ENCODE measurements at places on chromosomes 11 and 22.

DNA sequence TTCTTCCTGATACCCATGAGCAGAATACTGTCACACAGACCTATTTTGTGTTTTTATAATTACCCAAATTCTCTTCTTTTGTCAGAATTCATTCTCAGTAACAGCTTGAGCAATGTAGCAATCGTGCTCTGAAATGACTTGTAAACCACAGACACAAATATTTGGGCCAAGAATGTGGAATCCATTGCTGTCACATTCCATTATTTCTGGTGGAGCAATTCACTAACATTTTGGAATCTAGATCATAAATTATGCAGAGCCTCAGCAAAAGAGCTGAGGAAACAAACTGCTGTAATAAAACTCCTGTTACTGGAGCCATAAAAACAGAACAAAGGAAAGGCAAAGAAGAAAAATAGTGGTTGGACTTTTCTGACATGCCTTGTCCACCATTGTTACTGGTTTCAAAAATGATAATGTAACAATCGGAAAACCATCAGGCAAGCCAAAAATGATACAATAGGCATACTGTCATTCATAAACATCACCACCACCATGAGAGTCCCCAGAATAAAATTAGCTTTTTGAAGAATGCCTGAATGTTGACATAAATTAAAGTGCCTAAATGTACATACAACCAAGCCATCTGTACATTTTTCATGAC is 223.4 kb upstream of the PITPNB start:
- DNase-seq, result no peak

DNA sequence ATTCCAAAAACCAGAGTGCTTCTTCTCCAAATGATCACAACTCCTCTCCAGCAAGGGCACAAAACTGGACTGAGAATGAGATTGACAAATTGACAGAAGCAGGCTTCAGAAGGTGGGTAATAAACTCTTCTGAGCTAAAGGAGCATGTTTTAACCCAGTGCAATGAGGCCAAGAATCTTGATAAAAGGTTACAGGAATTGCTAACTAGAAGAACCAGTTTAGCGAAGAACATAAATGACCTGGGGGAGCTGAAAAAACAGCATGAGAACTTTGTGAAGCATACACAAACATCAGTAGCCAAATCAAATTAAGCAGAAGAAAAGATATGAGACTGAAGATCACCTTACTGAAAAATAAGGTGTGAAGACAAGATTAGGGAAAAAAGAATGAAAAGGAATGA is 15.5 kb downstream of the OR52M1 start:
- no peak for DNase-seq

DNA sequence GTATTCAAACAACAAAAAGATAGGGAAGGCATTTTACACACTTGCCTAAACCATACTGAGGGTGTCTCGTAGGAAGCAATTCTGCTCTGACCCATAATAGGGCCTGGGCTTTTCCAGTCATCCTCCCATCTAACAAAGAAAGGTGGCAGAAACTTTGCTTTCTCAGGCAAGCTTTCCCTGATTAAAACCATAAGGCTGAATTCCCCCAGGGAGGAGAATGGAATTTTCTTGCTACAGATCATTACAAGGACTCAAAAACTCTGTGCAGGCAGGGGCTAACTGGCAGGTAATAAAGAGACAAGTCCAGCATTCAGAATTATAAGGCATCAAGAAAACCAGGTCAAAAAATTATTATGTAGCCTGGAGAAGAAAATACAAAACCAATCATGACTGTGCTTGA is 90.4 kb downstream of the RBFOX2 start:
- no peak for DNase-seq

DNA sequence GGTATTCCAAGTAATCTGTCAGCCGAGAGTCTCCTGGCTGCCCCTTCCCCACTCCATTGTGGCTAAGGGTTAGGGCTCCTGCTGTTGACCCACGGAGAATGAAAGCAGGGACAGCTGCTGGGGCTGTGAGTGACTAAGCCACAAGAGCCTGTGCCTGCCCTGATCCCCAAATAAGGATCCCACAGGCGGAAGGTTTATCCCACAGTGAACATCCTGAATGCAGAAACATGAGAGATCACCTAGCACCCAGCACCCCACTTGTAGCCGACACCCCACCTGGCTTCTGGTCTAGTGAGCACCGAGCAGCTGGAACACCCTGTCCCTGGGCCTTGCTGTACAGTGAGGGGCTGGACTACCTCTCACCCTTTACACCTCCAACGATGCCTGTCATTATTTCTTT is 117.7 kb upstream of the LMO1 start:
- no peak for DNase-seq

- DNase-seq, result no peak
These were observed 35.9 kb downstream of the MYO18B start for GRCh38 chr22:25777870-25778269.

DNA sequence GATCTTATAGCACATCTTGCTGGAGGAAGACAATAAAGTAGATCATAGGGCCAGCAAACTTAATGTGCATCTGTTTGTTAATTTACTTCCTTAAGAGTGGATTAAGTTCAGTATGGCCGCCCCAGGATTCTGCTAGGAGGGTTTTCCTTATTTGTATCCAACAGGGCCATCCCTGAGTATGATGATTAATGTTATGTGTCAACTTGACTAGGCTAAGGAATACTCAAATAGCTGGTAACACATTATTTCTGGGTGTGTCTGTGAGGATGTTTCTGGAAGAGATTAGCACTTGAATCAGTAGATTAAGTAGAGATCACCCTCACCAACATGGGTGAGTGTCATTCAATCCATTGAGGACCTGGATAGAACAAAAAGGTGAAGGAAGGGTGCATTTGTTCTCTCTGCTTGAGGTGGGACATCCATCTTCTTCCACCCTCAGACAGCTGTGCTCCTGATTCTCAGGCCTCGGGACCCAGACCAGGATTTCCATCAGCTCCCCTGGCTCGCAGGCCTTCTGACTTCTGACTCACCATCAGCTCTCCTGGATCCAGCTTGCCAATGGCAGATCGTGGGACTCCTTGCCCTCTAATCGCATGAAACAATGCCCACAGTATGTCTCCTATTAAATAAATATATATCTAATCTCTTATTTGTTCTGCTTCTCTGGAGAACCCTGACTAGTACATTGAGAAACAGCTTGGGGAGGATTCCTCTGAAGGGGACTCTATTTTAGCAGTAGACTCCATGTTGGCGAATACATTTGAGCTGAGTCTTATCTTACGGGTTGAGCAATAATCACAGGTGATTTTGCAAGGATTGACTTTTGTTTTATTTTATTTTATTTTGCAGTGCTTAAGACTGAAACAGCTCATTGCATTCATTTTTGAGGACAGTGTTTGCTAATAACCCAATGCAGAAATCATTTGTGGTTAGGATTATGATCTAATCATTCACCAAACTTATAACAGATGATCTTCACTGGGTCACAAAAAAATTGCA is 9.0 kb upstream of the ZBTB44 start:
- DNase-seq, result no peak

DNA sequence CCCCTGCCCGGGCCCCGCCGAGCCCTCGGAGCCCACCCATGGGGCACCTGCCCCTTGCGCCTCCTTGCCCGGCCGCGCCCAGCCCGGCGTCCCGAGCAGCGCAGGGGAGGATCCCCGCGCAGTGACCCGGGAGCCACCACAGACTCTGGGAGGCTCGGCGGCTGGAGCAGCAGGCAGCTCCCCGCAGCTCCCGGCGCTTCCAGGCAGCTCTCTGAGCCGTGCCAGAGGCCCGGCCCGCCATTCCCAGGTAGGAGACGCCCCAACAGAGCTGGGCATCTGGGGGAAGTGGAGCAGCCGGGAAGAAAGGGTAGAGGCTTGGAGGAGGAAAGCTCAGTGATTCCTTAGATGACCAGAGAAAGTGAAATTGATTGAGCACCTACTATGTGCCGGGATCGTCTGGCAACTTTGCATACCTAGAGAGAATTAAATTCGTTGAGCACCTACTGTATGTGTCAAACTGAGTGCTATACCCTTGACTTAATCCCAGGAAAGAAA is 670 bp downstream of the RASD2 start:
- no peak for DNase-seq

DNA sequence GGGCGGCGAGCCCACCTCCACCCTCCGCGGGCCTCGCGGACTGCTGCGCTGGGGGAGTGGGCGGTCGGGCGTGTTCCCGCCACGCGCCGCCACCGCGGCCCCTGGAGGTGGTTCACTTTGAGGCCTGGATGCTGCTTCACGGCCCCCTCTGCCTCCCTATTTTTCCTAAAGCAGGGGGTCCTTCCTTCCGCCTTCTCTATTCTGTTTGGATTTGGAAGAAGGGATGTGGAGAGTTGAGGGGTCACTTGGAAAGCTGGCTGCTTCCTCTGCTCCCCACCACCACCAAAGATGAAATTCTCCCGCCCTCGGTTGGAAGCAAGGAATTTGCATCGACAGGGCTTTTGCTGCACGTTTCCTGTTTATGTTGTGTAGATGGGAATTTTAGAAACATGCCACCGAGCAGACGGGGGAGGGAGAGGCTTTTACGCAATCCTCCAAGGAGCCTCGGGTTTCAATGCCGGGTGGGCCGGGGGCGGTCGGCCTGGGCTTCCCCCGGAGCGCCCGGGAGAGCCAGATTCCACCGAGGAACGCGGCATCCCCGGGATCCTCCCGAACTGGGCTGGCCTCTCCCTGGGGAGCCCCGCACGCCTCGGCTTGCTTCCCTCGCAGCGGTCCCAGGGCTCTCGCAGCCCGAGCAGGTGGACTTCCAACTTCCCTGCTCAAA is 403 bp upstream of the SBF2 start:
- no peak for DNase-seq

DNA sequence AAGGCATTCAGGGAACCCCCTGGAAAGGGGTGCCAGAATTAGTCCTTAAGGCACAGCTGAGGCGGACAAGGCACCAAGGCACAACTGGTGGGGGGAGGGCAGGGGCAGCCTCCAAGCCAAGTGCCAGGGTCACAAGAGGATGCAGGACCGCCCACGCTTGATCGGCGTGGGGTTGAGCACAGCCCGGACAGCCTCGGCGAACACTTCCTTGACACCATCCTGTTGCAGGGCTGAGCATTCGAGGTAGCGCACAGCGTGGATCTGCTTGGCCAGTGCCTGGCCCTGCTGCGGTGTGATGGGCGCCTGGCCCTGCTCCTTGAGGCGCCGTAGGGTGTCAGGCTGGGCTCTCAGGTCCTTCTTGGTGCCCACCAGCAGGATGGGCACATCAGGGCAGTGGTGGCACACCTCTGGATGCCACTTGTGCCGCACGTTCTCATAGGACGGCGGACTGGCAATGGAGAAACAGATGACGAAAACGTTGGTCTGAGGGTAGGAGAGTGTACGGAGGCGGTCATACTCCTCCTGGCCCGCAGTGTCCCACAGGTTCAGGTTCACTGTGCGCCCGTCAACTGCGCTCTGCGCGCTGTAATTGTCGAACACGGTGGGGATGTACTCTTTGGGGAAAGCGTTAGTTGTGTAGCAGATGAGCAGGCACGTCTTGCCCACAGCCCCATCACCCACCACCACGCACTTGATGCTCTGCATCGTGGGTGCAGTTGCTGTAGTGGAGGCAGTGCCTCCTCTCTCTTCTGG is 13.1 kb downstream of the RHOG start:
- DNase-seq, result no peak

GRCh38 chr22:23137905-23138561 is 3.8 kb downstream of the RSPH14 start:
- peak; percentile 17 for DNase-seq

GRCh38 chr11:64409278-64409677 is 50.3 kb downstream of the RPS6KA4 start:
- DNase-seq, result no peak

DNA sequence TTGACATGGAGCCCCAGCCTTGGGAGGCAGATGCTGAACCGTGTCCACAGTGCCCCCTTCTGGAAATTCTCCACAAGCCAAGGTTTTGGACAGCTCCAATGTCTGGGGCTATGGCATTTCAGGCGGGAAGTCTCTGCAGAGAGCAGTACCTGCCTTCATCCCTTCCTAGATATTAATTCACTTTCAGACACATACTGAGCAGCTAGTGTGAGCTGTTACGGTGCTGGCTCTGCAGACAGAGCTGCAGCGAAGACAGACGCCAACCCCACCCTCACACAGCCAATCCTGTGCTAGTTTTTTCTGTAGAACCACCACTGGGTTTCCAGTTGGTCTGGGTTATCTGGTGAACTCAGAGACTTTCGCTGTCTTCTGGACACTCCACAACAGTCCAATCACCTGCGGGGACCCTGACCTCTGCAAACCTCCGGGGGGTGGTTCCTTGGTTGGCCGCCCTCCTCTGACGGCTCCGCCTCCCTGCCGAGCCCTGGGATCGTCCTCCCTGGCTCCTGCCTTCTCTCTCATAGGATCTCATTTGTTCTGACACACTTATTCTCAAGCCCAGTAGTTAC is 9.1 kb downstream of the LMF2 start:
- DNase-seq, result peak; percentile 39

DNA sequence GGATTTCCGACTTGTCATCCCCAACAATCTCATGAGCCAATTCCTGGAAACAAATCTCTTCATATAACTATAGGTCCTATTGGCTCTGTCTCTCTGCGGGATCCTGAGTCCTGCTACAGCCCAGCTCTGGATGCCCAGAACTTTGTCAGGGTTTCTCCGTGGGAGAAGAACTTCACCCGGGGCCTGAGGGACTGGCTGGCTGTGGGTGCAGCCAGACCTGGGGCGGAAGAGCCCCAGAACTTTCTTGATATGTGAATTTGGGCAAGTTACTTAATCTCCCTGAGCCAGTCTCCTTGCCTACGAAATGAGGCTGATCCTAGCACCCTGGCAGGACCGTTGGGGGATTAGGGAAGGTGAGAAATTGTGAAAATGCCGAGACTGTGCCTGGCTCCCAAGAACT is 6.6 kb upstream of the TRIM29 start:
- DNase-seq, result no peak

- no peak for DNase-seq
These were observed 16.7 kb downstream of the ABTB2 start for GRCh38 chr11:34341096-34341495.

- DNase-seq, result no peak
These were observed 12.5 kb downstream of the DDX25 start for GRCh38 chr11:125916683-125917347.

- DNase-seq, result no peak
These were observed 93.2 kb upstream of the FAT3 start for GRCh38 chr11:92131289-92131865.

DNA sequence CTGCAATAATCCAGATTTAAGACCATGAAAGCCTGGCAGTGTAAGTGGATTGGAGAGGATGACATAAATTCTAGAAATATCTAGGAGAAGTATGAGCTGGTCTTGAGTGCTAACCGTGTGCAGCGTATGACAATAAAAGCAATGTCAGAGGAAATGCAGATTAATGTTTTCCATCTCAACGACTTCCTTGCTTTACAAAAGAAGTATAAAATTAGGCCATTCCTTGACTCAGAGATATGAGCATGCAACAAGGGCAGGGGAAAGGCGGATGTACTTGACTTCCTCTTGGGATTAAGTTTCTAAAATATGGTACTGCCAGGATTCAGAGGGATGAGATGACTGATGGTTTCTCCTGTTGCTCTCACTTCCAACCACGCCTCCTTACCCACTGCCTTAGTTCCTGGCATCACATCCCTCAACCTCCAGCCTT is 32.3 kb downstream of the ADAMTS15 start:
- no peak for DNase-seq

DNA sequence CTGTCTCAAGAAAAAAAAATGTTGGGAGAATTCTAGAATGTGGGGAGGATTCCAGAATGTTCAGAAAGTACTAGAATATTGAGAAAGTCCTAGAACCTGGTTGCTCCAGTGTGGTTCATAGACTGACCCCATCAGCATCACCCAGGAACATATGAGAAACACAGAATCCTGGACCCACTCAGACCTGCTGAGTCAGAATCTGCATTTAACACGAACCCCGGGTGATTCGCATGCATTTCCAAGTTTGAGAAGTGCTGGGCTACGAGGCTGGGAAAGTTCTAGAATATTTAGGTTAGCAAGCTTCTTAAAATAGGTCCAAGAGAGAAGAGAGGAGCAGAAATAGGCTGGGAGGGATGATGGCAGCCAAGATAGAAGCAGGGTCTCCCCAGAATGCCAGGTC is 6.4 kb downstream of the C1QTNF6 start:
- DNase-seq, result no peak
